ENCODE measurements at places on chromosomes 13 and 19.

DNA sequence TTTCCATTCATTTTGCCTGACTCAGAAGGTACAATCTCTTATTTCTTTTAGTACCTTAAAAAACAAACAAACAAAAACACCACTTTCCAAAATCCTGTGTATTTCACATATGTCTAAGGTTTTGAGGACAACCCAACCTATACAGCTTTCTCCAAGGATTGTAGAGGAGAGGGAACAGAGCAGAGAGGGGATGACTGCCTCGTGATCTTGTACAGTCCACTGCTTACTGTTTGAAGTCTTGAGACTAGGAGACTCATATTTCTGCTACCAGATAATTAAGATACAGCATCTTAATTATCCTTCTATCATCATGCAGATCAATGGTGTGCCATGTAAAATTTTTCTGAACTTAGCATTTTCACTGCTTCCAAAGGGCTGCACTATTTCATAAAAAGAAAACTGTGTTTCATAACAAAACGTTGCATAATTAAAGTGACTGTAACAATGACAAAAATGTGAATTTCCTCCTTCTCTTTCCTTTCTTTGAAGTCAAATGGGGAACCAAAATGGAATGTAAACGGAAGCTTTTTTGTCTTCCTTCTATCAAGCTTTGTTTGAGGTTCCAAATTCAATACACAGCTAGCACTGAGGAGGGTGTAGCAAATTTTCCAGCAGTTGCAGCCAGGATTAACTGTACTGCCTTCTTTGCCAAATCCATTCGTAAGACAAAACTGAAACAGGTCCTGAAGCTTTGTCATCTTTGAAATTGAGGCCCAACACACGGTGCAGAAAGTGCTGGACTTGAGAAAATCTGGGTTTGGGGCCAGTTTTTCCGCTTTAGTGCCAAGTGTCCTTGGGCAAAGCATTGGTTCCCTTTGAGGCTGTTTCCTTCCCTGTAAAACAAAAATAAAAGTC is 34.9 kb upstream of the RCBTB2 start:
- no peak for DNase-seq
- no peak overlapping the region for H3K27ac ChIP-seq
- H3K27me3 ChIP-seq = no peaks in the 10 kb centered on the region
- no peaks in the 10 kb centered on the region for H3K36me3 ChIP-seq
- H3K4me3 ChIP-seq = no peak overlapping the region
- peaks cover 38% of the 10 kb centered on the region for H3K4me1 ChIP-seq

DNA sequence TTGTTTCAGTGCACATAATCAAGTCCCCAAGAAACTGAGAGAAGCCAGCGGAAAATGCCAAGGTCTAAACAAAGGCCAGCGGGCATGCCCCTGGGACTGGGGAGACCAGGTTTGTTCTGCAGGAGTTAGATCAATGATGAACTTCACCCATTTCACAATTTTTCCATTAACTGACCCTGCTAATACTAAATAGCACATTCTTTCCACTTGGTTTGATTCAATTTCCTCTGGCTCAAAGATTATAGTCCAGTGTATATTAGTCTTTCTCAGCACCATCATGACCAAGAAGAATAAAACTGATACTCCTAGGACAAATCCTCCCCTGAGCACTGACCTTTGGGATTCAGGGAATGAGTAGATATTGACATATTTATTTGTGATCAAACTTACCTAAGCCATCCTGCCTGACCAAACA is 66.4 kb downstream of the MBNL2 start:
- no peaks in the 10 kb centered on the region for H3K36me3 ChIP-seq
- no peak for DNase-seq

GRCh38 chr13:61486496-61486895 is 70.8 kb upstream of the PCDH20 start:
- H3K4me1 ChIP-seq = no peaks in the 10 kb centered on the region
- H3K27ac ChIP-seq = no peak overlapping the region
- H3K36me3 ChIP-seq = no peaks in the 10 kb centered on the region

- peaks cover 25% of the 10 kb centered on the region for H3K4me1 ChIP-seq
- H3K27me3 ChIP-seq = no peaks in the 10 kb centered on the region
- peak overlapping the region; percentile 90 for H3K27ac ChIP-seq
- peak overlapping the region; percentile 91 for H3K4me3 ChIP-seq
Measured at GRCh38 chr19:1646659-1647453, 5.6 kb downstream of the TCF3 start.

DNA sequence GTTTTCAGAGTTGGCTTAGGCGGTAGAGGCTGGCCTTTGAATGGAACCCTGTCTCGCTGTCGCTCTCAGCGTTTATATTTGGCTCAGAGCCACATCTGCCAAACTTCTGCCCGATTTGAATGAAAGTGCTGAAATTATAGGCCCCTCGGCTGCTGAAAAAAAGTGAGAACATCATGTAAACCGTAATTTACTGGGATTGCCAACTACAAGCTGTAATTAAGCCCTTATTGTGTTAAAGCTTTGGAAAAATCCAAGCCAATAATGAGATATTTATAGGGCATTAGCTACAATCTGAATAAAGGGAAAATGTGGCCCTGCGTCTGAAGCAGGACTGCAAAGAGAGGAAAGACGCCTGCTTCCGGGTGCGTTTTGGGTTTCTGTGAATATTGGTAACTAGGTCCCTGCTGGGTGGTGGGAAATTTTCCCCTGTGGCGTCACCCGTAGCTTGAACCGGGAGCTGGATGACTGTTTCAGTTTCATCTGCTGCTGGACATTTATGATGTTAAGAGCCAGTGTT is 9.9 kb downstream of the DNM2 start:
- H3K4me1 ChIP-seq = peaks cover 20% of the 10 kb centered on the region
- H3K27me3 ChIP-seq = no peaks in the 10 kb centered on the region
- H3K27ac ChIP-seq = no peak overlapping the region
- peaks cover 4% of the 10 kb centered on the region for H3K36me3 ChIP-seq
- DNase-seq = no peak

Measured in GM12878 (cell line).